Posterior cingulate gyrus (tissue), 11 donors: ENCODE measurements at places on chromosomes 2 and 18.

DNA sequence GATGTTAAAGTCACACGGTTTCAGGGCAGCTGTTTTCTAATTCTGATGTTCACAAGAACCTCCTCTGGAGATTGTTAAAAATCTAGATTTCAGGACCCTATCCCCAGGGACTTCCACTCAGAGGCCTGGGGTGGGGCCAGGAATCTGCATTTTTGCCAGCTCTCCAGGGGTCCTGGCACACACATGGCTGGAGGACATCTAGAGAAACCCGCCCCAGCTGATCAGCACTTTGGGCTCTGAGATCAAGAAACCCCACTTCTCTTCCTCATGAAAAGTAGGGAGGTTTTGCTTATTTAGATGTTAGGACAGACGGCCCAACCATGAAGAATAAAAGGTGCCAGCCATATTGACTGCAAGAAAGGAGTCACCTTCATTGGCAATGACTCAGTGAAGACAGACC lies 148.8 kb downstream of the TNS1 start:
- DNase-seq, result no peak

DNA sequence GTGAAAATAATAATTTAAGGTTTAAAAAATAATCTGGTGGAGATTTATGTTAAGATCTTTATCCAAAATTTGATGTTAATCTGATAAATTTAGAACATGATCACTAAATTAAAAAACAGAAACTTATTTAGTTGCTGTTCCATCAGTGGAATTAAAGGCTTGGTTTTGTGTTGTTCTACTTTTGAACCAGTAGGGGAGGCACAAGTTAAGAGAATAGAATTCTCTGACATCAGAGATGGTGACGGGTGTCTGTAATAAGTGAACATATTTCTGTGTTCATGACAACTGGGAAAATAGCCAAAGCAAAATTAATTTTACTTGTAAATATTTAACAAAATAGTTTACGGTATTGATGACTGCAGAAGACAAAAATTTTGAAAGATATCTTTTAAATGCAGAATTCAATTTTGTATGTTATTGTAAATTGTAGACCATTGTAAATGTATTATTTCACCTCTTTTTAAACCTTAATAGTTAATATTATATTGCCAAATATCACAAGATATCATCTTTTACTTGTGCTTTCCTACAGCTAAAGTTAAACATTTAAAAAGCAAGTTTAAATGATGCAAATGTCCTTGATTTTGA lies 106.0 kb downstream of the UBR3 start:
- DNase-seq, result no peak

- DNase-seq, result no peak
Measured at GRCh38 chr18:57223144-57223870, 76.4 kb downstream of the BOD1L2 start.

DNA sequence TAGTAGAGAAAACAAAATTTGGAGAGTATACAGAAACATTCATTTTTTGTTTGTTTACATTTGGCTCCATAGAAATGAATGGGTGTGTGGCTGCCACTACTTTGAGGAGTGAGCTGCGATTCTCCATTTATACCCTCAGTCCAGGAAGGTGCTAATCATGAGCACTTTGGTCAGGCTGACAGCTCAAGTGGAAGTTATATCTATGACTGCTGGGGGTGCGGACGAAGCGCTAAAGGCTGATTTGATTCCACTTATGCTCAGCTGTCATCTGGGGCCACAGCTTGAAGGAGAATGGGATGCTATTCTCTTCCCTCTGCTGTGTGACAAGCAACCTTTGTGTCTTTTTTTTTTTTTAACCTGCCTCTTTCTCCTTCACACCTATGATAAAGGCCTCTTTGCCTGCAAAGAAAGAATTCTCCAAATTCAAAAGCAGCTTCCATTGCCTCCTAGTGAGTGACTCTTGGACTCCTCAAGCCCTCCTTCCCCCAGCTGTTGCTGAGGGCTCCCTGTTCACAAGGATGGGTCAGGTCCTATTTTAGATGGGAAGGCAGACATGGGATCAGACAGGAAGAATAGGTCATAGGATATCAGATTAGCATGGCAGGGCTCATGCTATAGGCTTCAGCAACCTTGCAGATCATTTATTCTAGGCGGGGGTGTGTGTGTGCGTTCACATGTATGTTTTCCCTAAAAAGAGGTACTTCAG lies 201.6 kb downstream of the SETBP1 start:
- no peak for DNase-seq

- DNase-seq, result no peak
Measured at GRCh38 chr2:81672923-81673322, 1368.4 kb upstream of the LRRTM1 start.

- no peak for DNase-seq
Measured at GRCh38 chr2:129781749-129782632, 197.5 kb upstream of the RAB6C start.
